ENCODE measurements at places on chromosomes 7 and 10.

GRCh38 chr7:102117743-102118142, 168.9 kb upstream of the SH2B2 start:
- DNase-seq = no peak

DNA sequence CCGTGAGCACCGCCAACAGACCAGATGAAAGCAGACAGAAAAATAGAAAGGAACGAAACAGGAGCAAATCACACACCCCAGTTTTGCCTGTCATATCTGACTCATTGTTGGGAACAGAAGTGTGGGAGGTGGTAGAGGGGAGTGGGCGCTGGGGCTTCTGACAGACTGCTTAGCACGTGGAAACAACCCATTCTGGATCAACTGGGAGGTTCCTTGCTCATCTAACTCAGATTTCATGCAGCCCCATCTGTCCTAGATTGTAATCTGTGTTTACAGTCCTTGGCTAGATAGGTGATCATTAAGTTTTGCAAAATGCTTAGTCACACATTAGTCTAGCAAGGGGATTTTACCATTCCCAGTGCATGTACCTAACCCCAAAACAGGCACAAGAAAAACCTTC, 154.1 kb downstream of the NRP1 start:
- no peak for DNase-seq

DNA sequence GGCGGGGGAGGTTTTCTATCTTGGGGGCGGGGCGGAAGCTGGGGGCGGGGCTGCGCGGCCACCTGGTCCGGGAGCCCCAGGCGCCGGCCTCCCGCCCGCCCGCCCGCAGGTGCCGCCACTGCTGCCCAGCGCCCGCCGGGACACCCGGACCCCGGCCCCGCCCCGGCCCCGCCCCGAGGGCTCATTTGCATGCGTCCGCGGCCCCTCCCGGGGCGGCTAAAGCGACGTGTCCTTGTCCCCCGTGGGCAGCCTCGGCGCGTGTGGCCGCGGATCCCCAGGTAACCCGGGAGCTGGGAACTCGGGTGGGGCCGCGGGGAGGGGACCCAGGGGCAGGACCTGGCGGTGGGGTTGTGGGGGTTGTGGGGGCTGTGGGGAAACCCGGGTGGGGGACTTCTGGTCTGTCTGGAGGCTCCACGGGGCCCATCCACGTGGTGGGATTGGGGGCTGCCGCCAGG, at the start of gene BHLHA15:
Gene BHLHA15, plus strand, starts transcription at position 219 of the 455 bp plus-strand sequence. CDS start 871 bp downstream, outside the sequence.
- DNase-seq = no peak

- DNase-seq = no peak
Measured at GRCh38 chr10:123475466-123475865, 190.7 kb upstream of the GPR26 start.
